ENCODE measurements at places on chromosomes 2 and 18.

GRCh38 chr2:220034426-220035130, 407.1 kb downstream of the SLC4A3 start:
- DNase-seq, result no peak

GRCh38 chr18:49247781-49248180, 212.7 kb downstream of the DYM start:
- DNase-seq, result no peak

- no peak for DNase-seq
Measured at GRCh38 chr2:205721057-205721449, 38.8 kb downstream of the NRP2 start.

GRCh38 chr2:28592481-28592880, 96.6 kb downstream of the PLB1 start:
- DNase-seq, result no peak

GRCh38 chr2:10903861-10904210, 7.9 kb upstream of the KCNF1 start:
- DNase-seq, result no peak

DNA sequence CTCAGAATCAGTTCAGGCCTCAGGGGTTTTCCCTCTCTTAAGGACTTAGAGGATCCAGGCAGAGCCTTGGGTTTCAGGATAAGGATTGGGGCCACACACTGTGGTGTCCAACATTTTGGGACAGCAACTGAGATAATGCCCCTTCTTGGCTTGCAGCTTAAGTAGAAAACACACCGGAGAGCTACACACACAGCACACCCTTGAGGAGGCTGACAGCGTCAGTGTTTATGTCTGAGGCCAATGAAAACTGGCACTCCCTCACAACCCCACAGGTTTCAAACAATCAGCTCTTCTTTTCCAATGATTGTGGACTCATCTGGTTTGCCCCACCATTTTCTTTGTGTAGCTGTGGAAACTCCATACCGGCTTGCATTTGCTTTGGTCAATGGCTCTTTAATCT, 257.7 kb downstream of the CDCA7 start:
- DNase-seq, result no peak

DNA sequence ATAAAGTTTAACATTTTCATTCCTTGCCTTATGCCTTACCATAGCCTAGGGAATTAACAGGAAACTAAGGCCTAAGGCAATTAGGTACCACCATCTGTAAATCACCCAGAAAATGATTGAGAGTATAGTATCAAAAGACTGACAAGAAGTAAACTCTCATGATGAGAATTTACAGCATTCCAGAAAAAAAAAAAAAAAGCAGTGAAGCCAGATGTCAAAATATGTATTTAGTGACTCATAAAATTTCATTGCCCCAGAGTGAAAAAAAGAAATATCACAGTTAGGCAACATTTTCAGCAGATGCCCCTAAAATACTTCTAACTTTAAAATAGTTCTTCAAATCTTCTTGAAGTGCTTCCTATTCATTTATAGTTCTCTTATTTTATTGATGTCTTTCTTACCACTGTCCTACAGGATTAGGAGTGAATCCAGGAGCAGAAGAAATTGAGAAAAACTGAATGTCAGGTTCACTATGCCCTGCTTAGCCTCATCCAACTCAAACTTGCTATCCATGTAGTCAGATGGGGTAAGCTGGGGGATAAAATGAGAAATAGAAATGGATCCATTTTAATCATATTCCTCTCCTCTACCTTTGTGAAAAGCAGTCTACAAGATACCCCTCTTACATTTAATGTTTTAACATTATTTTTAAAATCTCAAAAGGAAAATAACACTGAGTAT, 57.3 kb upstream of the TANK start:
- no peak for DNase-seq

DNA sequence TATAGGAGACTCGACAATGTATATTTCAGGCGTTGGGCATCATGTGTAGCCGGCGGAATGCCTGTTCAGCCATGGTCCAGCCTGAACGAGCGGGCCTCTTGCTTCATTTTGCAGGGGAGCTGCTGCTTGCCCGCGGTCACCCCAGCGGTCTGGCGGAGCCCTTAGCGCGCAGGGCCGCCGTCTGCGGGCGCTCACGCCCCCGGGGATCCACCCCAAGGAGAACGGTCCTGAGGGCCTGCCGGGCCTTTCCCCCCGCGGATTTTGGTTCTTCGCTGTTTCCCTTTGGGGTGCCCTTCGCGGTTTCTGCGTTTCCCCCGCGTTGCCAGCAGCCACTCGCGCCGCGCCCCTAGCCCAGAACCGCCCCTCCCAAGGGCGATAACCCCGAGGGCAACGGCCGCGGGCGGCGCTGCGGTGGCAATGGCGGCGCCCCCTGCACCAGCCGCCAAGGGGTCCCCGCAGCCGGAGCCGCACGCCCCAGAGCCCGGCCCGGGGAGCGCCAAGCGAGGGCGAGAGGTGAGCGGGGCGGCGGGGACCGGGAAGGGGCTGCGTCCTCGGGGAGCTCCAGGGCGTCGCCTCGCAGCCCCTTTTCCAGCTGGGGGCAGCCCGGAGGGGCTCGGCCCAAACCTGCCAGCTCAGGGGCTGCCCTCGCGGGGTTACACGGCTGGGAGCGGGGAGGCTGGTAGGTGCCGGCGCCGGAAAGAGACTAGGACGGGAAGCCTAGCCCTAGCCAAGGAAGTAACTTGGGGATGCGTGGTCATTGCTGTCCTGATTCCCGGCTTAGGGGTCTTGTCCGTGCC, at the start of gene MFSD2B:
MFSD2B (plus strand) TSS at position 406 of the 797 bp plus-strand sequence; CDS start at position 418, 12 bp downstream.
- no peak for DNase-seq

GRCh38 chr2:103462101-103462500, 700.3 kb downstream of the TMEM182 start:
- no peak for DNase-seq

GRCh38 chr2:71655498-71655897, 202.1 kb downstream of the DYSF start:
- DNase-seq, result no peak

GRCh38 chr2:148596018-148596417, 48.5 kb upstream of the EPC2 start:
- DNase-seq, result no peak

- DNase-seq, result no peak
Measured at GRCh38 chr2:233468741-233469110, 97.9 kb downstream of the USP40 start.

DNA sequence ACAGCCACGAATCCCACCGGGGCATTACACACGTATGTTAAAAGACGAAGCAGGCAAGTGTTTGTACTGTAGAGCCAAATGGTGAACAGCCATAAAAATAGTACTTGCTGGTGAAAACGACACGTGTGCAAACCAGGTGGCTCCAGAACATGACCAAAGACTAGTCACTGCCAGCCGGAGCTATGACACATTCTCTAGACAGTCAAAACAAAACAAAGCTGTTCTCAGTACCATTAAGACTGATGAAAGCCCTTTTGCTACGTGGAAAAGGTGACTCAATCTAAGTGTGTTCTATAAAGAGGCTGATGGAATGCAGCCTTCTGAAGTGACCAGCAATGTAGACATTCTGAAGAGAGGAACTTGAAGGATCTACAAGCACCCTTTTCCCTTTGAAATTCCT, 367.7 kb upstream of the NETO1 start:
- DNase-seq, result no peak

DNA sequence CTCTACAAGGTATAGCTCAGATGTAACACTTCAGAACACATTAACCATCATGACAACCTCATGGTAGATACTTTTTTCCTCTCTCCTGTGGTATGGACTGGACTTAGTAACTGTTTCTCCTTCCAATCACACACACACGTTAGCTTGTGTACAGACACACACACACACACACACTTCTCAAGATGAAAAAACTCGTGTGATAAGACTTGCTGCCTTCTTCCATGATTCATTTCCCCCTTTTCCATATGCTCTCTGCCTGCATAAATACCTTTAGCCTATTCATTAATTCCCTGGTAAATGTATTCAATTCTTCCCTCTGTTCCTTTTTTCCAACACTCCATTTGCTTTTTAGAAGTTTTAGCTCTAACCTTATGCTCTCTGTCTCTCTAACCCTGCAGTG, 118.9 kb upstream of the TANK start:
- no peak for DNase-seq

GRCh38 chr2:214808981-214809750, at the start of gene BARD1:
BARD1 (minus strand) TSS chr2:214809683; CDS start chr2:214809569, 114 bp downstream.
- peak; percentile 88 for DNase-seq

- no peak for DNase-seq
Measured at GRCh38 chr2:54454548-54455130, 1.5 kb upstream of the SPTBN1 start.

DNA sequence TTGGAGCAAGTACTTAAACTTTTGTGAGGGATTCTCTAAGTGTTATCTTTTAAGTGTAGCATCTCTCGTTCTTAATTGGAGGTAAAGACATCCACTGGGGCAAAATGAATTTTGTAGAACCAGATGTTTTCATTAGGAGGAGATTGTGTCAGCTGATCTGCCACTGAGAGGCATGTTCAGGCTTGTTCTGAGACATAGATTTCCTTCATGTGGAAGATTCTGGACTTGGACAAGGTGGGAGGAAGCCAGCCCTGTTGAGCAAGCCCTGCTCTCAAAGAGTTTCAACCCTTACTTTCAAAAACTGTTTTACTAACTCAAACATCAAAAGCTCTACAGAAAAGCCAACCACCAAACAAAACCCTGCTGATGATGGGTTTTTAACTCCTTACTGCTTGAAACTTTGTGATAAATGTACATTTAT, 6.5 kb downstream of the MAP4K4 start:
- peak; percentile 80 for DNase-seq

DNA sequence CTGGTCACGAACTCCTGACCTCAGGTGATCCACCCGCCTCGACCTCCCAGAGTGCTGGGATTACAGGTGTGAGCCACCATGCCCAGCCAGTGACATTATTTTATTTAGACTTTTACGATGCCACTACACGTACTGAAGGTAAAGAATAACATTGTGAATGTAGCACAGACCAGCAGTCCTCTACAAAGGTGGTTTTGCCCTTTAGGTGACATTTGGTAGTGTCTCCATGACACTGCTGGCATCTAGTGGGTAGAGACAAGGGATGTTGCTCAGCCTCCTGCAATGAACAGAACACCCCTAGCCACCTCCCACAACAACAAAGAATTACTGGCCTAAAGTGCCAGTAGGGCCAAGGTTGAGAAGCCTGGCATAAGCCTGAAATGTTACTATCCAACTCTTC, 69.5 kb downstream of the MYOM1 start:
- DNase-seq, result peak; percentile 56

Measured in activated CD4-positive, alpha-beta T cell treated with anti-CD3 and anti-CD28 coated beads, Interleukin-2, amount 10 ng/mL, durations not matched to agents 24 days and 14 days (primary cell).